ENCODE measurements at places on chromosomes 2 and 18.

GRCh38 chr18:45617284-45617683, 2.0 kb downstream of the SLC14A2 start:
- peak; percentile 67 for DNase-seq

DNA sequence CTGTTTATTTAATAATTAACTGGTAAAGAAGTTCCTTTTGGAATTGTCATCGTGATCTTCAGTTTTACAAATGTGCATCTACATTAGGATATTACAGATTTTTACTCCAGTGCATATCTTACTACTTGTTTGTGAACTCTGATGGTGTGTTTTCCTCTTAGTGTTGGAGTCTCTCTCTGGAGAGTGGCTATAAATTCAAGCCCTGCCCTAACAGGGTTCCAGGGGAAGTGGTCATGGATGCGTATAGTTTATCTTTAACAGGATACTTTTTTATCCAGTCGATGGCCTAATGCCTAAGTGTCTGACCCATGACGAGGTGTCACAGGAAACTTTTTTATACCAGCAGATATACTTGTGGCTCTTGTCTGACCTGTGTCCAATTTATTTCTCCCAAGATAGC, 75.4 kb downstream of the CHN1 start:
- DNase-seq, result no peak

DNA sequence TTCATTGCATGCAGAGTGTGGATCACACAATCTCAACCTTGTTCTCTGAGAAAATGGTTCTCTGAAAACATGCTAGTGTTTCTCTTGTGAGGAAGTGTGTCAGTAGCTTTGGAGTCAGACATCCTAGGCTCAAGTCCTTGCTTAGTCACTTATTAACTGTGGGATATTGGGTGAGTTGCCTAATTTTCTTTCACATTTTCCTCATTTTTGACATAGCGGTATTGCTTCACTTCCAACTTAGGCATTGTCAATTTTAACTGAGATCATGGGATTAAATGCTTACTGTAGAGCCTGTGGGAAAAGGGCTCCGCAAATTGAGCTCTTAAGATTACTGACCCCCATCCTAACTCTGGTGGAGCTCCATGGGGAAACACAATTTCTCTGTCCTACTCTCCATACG, 622.2 kb downstream of the CNTNAP5 start:
- no peak for DNase-seq

- no peak for DNase-seq
Observed at GRCh38 chr2:150441784-150442183, 45.7 kb downstream of the RND3 start.

DNA sequence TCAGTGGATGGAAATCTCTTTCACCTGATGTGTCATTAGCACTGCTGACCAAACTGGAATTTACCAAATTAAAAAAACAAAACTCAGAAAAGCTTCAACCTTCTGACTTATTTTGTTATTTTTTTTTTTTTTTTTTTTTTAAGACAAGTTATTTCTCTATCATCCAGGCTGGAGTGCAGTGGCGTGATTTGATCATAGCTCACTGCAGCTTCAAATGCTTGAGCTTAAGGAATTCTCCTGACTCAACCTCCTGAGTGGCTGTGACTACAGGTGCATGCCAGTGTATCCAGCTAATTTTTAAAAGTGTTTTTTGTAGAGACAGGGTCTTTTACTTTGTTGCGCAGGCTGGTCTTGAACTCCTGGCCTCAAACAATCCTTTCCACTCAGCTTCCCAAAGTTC, 155.6 kb downstream of the LRRTM1 start:
- no peak for DNase-seq

DNA sequence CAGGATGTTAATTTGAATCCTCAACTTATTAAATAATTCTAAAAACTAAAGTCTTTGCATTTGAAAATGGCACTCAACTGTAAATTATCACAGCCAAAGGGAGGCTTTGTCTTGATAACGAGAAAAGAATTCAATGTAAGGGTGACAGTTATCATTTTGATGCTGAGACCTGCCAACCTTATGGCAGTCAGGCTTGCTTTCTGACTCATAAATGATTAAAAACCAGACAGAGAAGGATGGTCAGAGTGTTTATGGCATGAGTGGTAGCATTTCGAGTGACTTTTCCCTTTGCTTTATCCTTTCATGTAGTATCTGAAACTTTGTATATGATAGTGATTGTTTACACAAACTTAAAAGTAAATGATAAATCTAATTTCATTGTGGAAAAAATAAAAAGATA, 53.9 kb upstream of the EPC2 start:
- no peak for DNase-seq

- no peak for DNase-seq
Observed at GRCh38 chr2:109270505-109271312, 141.7 kb downstream of the SH3RF3 start.

- peak; percentile 50 for DNase-seq
Observed at GRCh38 chr2:67032076-67032475, 365.1 kb upstream of the ETAA1 start.

GRCh38 chr18:27211569-27211968, 26.5 kb upstream of the CHST9 start:
- no peak for DNase-seq

DNA sequence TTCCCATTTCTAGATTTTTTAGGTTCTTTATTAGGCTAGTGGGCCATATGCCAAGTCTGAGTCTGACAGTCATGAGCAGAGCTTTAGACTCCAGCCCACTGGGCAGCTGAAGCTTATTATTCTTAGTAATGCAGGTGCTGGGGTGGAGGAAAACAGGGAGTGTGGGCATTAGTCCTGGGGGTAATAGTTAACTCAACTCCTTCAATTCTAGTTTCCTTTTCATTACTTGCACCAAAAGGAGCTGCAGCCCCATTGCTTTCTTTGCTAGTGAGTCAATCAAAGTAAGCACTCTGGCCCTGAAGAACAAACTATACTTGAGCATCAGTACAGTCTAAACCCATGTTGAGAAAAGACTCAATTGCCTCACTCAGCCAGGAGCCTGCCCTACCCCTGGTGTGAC, 35.5 kb downstream of the ICOS start:
- no peak for DNase-seq

GRCh38 chr2:186696804-186697203, 2.9 kb downstream of the FAM171B start:
- DNase-seq, result no peak

GRCh38 chr2:176161825-176162626, 4.9 kb downstream of the HOXD3 start:
- DNase-seq, result peak; percentile 7

DNA sequence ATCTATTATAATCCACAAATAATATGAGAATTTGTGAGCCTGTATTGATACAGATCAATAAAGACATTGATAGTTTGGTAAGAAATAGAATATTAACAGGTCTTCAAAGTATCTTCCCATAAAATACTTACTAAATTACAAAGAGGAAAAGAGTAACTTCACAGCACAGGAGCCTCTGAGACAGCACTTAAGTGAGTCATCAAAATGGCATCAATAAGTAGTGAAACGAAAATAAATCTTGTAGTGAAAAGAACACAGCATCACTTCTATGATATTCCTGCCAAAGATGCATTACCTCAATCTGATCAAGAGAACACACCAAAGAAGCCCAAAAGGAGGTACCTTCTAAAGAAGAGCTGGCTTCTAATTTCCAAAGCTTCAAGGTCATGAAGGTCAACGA, 116.4 kb downstream of the CBLN2 start:
- DNase-seq, result no peak

DNA sequence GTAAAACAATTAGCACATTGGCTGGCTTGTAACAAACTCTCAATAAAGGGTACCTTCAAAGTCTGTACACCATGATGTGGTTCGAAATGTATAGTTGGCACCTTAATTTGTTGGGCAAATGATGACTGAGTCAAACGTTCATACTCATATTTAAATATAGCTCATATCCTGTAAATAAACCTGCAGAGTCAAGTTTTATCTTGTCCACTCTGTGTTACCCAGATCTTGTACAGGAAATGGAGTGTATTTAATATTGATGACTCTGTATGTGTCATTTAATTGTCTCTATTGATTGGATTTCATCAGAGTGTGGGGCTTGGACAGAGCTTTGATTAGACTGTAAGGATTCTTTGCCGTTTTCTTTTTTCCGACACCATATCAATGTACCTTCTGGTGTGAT, 805.6 kb upstream of the ZEB2 start:
- DNase-seq, result no peak

- DNase-seq, result no peak
Observed at GRCh38 chr2:121038891-121039616, 245.9 kb downstream of the TFCP2L1 start.
